Activated CD8-positive, alpha-beta memory T cell treated with anti-CD3 and anti-CD28 coated beads, Interleukin-2, amount 50 U/mL, for 48 hours (primary cell): ENCODE measurements at places on chromosomes 7 and 10.

DNA sequence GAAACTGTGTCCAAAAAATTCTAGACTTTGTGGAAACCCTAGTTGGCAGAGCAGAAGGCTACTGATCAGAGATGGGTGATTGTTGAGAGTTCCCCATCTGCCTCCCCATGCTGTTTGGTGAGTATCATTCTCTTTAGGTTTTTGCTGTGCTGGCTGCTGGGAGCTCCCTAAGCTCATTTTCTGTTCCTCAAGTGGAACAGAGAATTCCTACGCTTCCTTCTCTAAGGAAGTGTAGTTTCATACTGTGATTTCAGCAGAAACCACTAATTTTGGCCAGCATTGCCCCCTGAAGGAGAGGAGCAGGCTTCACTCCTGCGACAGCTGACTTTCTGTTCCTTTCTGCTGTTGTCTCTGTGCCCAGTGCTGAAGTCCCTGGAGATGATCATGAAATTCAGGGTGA is 355.3 kb upstream of the NPVF start:
- DNase-seq: no peak

DNA sequence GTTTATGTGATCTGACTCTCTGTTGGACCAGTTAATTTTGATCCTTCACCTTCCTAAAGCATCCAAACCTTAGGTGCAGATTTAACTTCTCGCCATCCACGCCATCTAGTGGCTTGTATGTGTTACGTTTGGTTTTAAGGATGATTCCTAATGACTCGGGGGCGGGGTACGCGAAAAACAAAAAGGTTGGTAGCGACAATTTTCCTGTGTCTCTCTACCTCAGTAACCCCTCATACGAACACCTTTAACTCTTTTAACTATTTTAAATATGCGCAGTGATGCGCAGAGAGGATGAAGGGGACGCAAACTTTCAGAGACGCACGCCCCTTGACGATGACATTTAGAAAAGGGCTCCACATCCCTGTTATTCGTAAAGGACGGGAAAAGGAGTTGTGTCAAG is 714 bp upstream of the KCND2 start:
- DNase-seq: no peak

DNA sequence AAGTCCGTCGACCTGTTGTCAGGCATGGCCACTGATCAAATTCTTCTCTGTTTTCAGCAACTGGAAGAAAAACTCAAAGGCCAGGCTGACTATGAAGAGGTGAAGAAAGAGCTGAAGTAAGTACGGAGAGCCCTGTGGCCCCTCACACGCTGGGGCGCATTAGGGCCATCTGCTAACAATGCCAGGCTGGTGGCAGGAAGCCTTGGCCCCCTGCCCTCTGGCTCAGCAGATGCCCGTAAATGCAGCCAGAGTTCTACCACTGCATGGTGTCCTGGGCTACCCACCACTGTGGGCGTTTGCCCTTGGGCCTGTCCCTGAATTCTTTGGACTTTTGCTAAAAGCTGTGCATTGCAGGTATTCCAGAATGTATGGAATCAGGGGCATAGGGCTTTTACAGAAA is 96.9 kb upstream of the SH2B2 start:
- no peak for DNase-seq

DNA sequence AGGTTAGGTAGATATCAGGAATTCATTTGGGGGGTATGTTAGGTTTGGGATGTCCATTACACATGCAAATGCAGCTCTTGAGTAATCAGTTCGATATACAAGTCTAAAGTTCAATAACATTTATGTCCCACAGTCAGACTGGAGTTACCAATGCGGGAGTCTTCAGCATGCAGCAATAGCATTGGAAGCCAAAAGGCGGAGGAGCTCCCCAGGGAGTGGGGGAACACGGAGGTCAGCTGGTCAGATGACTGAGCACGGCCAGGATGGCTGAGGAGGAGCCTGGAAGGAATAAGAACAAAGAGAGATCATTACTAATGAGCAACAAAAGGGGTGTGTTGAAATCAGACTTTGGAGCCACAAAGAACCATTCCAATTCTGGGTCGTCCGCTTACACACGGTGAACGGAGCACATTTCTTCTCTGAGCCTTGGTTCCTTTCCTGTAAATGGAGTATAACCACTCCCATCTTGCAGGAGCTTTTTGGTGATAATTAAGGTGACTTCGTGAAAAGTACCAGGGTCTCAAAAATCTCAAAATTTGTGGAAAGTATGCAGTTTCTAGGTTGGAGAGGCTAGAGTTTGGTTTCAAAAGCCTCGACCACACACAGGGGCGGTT is 478 bp upstream of the ZNF22 start:
- no peak for DNase-seq

- DNase-seq: no peak
Measured at GRCh38 chr7:28961972-28962371, 3.8 kb upstream of the TRIL start.

GRCh38 chr7:42931447-42931833 is 534 bp downstream of the PSMA2 start:
- DNase-seq: no peak

DNA sequence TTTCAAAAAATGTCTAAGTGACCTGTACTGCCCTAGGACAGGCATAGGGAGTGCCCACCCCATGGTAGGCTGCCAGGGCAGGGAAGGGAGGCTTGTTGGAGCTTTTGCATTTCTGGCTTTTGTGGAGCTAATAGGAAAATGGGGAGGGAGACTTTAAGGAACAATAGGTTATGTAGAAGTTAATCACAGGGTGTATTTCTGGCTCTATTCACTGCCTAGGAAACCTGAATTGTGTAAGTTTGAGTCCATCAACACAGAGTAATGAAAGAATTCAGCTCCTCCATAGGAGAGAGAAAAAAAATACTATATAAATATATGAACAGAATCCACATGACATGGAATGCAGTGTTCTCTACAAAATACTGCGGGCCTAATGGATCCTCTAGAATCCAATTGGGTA is 661.5 kb downstream of the KCNMA1 start:
- no peak for DNase-seq

DNA sequence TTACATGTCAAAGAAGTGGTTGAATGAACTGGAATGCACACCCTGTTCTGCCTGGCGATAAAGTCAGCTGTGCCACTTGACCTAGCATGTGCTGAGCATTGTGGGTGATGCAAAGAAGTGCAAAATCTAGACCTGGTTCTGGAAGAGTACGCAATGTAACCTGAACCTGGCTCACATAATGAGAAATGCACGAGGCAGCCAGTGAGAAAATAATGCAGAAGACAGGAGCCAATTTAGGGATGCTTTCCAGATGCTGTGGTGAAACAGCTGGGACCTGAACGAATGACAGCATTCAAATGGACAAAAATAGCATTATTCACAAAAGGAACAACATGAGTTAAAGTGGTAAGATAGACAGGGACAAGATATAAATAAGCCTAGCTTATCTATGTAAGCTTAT is 402.6 kb downstream of the SORCS1 start:
- no peak for DNase-seq

DNA sequence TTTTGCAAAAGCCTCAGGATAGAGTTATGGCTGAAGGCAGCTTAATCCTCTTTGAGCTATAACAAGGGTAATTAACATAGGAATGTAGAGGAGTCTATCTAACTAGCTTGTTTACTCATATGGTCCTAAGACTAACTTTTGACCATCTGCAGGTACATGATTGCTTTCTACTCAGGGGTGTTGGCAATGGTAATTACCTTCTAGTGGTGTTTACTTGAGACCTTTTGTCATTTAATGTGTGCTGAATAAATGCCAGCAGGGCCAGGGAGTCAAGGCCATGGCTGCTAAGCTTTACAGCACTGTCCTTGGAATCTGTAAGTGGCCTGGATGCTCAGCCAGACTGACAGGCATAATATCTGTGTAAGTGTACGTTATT is 1325.0 kb downstream of the XPNPEP1 start:
- DNase-seq: no peak
